Activated CD4-positive, alpha-beta T cell treated with anti-CD3 and anti-CD28 coated beads, Interleukin-10, Interleukin-2, amounts not matched to agents 100 ng/mL and 50 ng/mL, durations not matched to agents 16 hours and 8 hours (primary cell): ENCODE measurements at places on chromosomes 5 and 9.

- DNase-seq: no peak
Measured at GRCh38 chr5:117182104-117182503, 607.5 kb upstream of the SEMA6A start.

DNA sequence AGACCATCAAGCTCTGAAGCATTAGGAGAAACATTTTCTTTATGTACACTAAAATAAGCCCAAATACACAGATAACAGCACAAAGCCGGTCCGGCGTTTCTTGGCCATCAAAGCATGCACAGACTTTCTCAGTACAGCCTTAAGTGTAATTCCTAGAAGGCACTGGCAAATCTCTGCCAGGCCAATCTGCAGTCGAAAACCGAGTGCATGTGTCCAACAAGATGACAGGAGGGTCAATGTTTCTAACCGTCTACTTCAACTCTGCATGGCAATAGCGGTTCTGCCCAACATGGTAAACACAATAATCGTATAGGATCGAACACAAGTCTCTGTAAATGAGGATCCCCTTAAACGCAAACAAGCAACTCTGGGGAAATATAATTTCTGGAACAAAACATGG is 1.1 kb downstream of the ARL15 start:
- no peak for DNase-seq

- no peak for DNase-seq
Measured at GRCh38 chr5:90000351-90000750, 409.2 kb downstream of the CETN3 start.

DNA sequence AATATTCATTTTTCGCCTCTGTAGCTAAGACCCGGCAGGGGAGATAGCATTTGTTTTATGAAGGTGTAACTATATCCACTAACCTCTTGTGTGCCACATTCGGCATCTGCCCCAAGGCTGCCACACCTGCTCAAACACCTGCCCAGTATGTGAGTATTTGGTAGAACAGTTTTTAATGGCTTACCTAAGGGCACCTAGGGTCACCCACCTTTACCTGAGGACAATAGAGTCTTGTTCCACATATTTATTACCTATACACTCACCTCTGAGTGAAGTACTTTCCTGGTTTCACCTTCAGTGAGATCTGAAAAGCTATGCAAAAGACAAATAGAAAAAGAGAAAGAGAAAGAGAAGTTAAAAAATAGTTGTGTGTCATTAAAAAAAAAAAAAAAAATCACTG is 68.0 kb upstream of the PIP5K1B start:
- no peak for DNase-seq
